ENCODE measurements at places on chromosomes 1 and 21. TPM values are rescaled to one million over a fixed set of nuclear protein-coding genes. Genes with fewer than 3 reads are reported as not detected.

- no peak for DNase-seq
- no peak overlapping the region for H3K27ac ChIP-seq
- H3K27me3 ChIP-seq: peaks cover 2% of the 10 kb centered on the region
- no peak overlapping the region for H3K4me3 ChIP-seq
- no peaks in the 10 kb centered on the region for H3K36me3 ChIP-seq
- no peaks in the 10 kb centered on the region for H3K4me1 ChIP-seq
Measured at GRCh38 chr1:210384625-210385024, 55.9 kb downstream of the HHAT start.

DNA sequence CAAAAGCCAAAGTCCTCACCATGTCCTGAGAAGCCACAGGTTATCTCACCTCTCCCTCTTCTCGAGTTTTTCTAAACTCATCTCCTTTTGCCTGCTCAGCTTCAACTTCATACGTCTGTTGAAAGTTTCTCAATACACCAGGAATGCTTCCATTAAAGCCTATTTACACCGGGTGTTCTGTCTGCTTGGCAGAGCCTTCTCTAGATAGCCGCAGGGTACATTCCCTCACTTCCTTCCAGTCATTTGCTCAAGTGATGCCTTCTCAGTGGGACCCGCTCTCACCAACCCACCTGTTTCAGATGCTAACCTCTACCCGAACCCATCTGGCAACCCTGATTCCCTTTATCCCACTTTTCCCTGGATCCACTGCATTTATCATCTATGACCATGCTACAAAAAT is 257.0 kb upstream of the ADGRL2 start:
- no peaks in the 10 kb centered on the region for H3K27me3 ChIP-seq
- peaks cover 2% of the 10 kb centered on the region for H3K4me1 ChIP-seq
- H3K27ac ChIP-seq: no peak overlapping the region
- H3K4me3 ChIP-seq: no peak overlapping the region
- H3K36me3 ChIP-seq: no peaks in the 10 kb centered on the region
- no peak for DNase-seq

- H3K4me1 ChIP-seq: no peaks in the 10 kb centered on the region
- no peaks in the 10 kb centered on the region for H3K27me3 ChIP-seq
- no peak overlapping the region for H3K27ac ChIP-seq
- no peak for DNase-seq
Measured at GRCh38 chr21:42568376-42568775, 54.7 kb downstream of the SLC37A1 start.

- no peak overlapping the region for H3K4me3 ChIP-seq
- H3K36me3 ChIP-seq: peaks cover 2% of the 10 kb centered on the region
- H3K27me3 ChIP-seq: no peaks in the 10 kb centered on the region
- no peak for DNase-seq
- H3K4me1 ChIP-seq: peaks cover 15% of the 10 kb centered on the region
Measured at GRCh38 chr1:209628618-209629299, 23.5 kb downstream of the LAMB3 start.

DNA sequence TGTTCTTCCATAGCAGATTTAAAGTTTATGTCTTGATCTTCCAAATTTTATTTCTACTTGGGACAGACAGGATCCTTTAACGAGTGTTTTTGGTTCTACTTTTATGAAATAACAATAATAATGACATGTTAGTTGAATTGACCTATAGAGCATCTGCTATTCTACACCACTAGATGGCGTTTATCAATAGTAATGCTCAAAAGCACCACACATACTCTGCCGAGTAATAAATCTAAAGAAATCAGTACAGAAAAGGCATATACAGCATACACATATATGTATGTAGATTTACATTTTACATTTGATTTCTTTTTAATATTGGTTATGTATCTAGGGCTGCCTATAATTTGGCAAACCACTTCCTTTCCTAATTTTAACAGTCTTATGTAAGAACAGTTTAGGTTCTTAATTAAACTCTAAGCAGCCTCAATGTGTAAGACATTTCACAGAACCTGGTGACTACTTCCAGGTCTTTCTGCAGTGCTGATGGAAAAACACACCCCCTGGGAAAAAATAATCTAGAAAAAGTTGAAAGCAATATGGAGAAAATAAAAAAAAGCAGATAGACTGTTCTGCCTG is 5.9 kb upstream of the SIPA1L2 start:
- no peak overlapping the region for H3K4me3 ChIP-seq
- no peak overlapping the region for H3K27ac ChIP-seq
- H3K36me3 ChIP-seq: no peaks in the 10 kb centered on the region
- peaks cover 28% of the 10 kb centered on the region for H3K27me3 ChIP-seq

- H3K27ac ChIP-seq: no peak overlapping the region
- no peak overlapping the region for H3K4me3 ChIP-seq
- H3K4me1 ChIP-seq: peaks cover 1% of the 10 kb centered on the region
- H3K36me3 ChIP-seq: no peaks in the 10 kb centered on the region
Measured at GRCh38 chr1:88327391-88328267, 356.4 kb upstream of the PKN2 start.

DNA sequence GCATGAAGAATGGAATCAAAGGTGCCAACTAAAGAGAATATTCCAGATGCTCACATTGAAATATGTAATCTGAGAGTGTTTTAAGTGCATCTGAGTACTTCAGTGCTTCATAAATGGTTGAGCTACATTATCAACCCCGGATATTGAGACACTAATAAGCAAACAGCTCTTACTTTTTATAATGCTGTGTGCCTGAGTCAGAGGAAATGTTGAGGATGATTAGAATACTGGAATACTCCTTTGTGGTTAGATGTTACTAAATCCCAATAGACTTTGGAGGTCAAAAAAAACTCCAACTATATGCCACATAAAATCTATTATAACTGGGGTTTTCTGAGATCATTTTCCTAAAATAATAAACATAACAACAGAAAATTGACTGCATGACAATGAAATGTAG is 12.5 kb upstream of the KCNA3 start:
- H3K27me3 ChIP-seq: peaks cover 8% of the 10 kb centered on the region
- H3K4me3 ChIP-seq: no peak overlapping the region
- no peak for DNase-seq
- no peak overlapping the region for H3K27ac ChIP-seq
- H3K36me3 ChIP-seq: peaks cover 2% of the 10 kb centered on the region

GRCh38 chr1:112267929-112268328 is 128.1 kb upstream of the CTTNBP2NL start:
- DNase-seq: no peak
- no peak overlapping the region for H3K27ac ChIP-seq
- H3K36me3 ChIP-seq: no peaks in the 10 kb centered on the region
- H3K4me3 ChIP-seq: no peak overlapping the region
- peaks cover 7% of the 10 kb centered on the region for H3K27me3 ChIP-seq

ICOSLG gene
- 8.3 TPM for total RNA-seq

KPRP gene
- not detected for total RNA-seq

RASAL2 gene
- total RNA-seq: not detected

ALDH4A1 gene
- total RNA-seq: 2.8 TPM
